ENCODE measurements at places on chromosomes 16 and 17.

DNA sequence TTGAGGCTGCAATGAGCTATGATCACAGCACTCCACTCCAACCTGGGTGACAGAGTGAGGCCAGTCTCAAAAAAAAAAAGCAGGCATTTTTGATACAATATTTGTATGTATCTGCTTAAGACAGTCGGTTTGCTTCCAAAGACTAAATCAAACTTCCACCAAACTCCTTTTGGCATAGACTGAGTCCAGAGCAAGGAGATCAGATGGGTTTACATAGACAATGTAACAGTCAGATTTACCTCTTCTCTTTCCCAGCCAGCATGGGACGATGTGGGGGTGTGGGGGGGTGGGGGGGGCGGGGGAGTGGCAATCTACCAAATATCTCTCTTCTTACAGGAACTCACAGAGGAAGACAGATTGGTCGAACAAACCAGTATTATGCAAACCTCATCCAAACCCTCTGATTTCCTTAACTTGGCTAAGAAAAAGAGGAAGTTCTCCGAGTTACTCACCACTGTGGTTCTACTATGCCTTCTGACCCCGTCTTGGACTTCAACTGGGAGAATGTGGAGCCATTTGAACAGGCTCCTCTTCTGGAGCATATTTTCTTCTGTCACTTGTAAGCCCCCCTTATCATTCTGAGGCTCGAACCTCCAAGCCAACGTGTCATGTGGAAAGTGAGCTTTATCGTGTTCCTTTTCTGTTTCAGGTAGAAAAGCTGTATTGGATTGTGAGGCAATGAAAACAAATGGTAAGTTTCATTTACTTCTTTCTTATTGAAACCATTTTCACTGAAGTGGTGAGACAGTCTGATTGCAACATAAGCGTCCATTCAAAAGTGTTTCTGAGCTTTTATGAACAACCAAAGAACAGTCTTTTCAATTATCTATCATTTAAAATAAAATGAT is at the start of gene MILR1:
Gene MILR1 (plus strand): TSS at position 451 of the 848 bp plus-strand sequence. CDS start 54 bp downstream, at position 505.
- DNase-seq = no peak

GRCh38 chr17:45313996-45314740 is 2.7 kb downstream of the MAP3K14 start:
- no peak for DNase-seq

DNA sequence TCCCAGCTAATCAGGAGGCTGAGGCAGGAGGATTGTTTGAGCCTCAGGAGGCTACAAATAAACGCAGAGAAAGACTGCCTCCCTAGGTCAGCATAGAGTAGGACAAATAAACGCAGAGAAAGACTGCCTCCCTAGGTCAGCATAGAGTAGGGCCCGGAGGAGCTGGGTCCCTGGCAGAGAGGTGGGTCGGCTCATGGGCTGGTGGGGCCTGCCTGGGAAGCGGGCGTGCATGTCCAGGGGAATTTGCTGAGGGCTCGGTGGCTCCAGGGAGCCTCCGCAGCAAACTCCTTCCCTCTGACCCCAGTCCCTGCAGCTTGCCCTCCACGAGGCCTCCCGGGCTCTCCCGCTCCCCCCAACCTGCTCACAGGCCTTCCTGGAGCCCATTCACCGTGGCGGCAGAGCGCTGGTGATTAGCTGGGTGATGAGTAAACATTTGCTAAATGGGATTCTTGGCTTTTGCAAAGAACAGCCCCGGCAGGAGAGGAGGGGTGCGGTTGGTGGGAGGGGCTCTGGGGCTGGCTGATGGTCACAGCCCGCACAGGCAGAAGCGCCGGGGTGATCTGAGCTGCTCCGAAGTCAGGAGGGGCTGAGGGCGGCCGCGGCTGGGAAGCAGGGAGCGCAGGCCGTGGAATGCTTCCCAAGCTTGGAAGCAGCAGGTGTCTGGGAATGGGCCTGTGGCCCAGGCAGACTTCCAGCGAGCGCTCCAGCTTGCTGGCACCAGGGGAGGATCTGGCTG is 93.1 kb downstream of the RTN4RL1 start:
- DNase-seq = no peak

GRCh38 chr17:70086516-70086915 is 11.5 kb downstream of the KCNJ16 start:
- no peak for DNase-seq

- DNase-seq = no peak
Measured at GRCh38 chr17:71985111-71986039, 135.4 kb upstream of the SOX9 start.

GRCh38 chr17:65515959-65516948 is 45.2 kb downstream of the AXIN2 start:
- DNase-seq = no peak

Measured in activated naive CD4-positive, alpha-beta T cell (primary cell).